Kasumi-1 (cell line): ENCODE measurements at places on chromosomes 11 and 22.

- no peak for DNase-seq
These were observed 77.4 kb downstream of the NAV2 start for GRCh38 chr11:19789835-19790710.

GRCh38 chr11:94658386-94658785 lies 91.2 kb downstream of the PIWIL4 start:
- no peak for DNase-seq

GRCh38 chr11:48081151-48082010 lies 101.0 kb downstream of the PTPRJ start:
- DNase-seq = peak; percentile 57

- no peak for DNase-seq
These were observed 16.3 kb downstream of the LDHAL6A start for GRCh38 chr11:18471995-18472394.

DNA sequence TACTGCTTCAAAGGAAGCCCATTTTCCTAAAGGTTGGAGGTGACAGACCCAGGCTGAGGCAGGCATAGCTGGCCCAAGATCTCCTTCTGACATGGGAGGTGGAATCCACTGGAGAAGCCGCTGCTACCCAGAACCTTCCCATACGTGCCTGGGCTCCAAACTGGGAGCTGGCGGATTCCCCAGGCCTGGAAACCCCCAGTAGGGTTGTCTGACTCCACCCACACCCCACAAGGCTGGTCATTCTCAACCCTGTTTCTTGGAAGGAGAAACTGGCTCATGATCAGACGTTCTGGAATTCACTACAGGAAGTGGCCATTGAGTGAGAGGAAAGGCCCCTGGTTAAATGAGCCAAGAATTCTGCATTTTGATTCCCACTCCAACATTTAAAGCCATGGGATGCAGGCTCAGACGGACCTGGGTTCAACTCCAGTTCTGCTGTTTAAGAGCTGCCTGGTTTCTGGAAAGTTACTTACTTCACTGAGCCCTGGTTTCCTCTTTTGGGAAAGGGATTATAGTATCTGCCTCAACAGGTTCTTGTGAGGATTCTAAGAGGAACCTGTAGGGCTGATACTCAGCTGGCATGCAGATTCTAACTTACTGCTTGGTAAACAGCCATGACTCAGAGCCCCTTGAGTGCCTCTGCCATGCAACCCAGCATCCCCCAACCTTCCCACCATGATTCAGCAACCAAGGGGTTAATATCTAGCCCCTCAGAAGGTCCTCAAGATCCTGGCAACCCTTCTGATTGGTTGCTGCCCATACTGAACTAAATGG lies 19.4 kb upstream of the TSKU start:
- DNase-seq = no peak
